Hematopoietic multipotent progenitor cell (in vitro differentiated cells): ENCODE measurements at places on chromosomes 5 and 9. TPM values are rescaled to one million over a fixed set of nuclear protein-coding genes. Genes with fewer than 3 reads are reported as not detected.

DNA sequence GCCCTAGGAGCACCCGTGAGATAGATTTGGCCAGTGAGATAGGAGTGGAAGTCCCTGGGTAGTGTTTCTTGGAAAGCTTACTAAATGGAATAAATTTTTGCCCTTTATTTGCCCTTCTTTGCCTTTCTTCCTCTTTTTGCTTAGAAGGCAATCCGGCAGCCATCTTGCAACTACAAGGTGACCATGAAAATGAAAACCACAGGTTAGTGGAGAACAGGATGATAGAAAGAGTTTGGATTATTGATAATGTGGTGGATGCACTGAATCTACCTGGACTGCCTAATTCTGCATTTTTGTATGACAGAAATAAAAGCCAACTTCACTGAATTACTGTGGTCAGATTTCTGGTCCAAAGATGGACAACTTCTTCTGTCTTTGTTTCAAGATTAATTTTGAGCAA, 33.2 kb downstream of the TARS1 start:
- no peak for DNase-seq

GRCh38 chr5:26568316-26568715, 470.1 kb downstream of the CDH9 start:
- no peak for DNase-seq

- DNase-seq = no peak
These were observed 60.7 kb downstream of the NSD1 start for GRCh38 chr5:177194268-177194667.

The EIF4EBP3 gene
- total RNA-seq = 8.3 TPM

- peak; percentile 83 for DNase-seq
These were observed 16.7 kb upstream of the HSD17B4 start for GRCh38 chr5:119435436-119436132.

The SLC27A6 gene
- 0.54 TPM for total RNA-seq

DNA sequence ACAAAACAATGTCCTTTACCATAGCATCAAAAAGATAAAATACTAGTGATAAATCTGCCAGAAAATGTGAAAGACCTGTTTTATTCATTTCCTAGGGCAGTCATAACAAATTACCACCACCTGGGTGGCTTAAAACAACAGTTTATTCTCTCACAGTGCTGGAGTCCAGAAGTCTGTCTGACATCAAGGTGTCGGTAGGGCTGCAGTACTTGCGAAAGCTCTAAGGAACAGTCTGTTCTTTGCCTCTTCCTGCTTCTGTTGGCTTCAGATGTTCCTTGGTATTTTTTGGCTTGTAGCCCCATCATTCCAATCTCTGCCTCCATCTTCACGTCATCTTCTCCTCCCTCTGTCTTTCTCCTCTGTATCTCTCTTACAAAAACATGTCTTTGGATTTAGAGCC, 51.0 kb downstream of the PTPDC1 start:
- DNase-seq = no peak

The THBS4 gene
- total RNA-seq = under 0.01 TPM

The SHOC1 gene
- not detected for total RNA-seq

DNA sequence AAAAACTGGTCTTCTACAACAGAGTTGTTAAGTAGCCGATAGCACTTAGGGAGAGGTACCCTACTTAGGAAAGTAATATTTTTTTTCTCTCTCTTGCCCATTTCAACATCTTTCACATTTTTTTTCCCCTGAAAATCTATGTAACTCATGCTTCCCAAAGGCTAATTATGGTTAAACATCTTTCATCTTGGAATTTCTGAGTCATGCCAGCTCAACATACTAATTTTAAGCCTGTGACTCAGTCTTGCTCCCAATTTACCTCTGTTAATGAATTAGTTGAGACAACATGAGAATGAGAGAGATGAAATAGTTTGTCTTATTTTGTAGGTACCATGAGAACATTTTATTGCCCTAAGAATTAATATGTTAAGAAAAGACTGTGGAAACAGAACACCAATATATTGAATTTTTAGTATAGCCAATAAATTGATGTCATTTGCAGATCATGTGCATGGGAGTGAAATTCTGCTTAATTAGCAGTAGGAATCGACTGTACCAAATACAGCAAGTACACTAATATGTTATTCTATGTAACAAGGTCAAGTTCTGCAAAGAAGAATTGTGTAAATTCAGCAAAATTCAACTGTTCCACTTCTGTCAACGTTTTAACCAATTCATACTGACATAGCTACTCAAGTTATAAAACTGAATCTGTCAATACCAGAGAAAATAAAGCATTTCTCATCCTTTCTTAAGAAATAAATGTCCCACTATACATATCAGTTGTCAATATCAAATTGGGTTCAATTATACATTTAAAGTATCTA, 550.0 kb downstream of the PTPRD start:
- DNase-seq = no peak

- DNase-seq = no peak
These were observed 220.0 kb upstream of the ADAMTSL1 start for GRCh38 chr9:18253950-18254349.

The GIN1 gene
- total RNA-seq = 1.1 TPM

DNA sequence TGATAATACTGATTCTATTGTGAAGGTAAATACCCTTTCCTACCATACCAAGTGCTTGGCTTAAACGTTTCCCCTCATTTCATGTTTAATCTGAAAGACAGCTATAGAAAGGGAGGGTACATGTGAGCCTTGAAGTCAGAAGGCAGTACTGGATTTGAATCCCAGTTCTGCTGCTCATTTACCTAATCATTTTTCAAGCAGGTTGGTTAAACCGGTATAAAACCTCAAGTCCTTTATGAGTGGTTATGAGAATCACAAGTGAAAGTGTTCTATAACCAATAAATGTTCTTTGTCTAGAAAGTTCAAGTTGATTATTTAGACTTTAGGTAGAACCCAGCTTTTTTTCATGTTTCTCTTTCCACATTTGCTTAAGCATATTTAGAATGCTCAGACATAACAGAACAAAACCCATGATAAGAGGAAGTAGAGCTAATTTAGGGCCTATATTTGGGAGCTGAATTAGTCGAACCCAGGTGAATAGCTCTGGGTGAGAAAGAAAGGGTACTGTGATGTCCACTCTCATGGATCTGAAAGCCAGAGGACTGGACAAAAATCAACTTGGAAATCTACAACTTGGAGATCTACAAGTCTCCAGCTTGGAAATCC, 29.7 kb upstream of the F2RL2 start:
- DNase-seq = no peak

DNA sequence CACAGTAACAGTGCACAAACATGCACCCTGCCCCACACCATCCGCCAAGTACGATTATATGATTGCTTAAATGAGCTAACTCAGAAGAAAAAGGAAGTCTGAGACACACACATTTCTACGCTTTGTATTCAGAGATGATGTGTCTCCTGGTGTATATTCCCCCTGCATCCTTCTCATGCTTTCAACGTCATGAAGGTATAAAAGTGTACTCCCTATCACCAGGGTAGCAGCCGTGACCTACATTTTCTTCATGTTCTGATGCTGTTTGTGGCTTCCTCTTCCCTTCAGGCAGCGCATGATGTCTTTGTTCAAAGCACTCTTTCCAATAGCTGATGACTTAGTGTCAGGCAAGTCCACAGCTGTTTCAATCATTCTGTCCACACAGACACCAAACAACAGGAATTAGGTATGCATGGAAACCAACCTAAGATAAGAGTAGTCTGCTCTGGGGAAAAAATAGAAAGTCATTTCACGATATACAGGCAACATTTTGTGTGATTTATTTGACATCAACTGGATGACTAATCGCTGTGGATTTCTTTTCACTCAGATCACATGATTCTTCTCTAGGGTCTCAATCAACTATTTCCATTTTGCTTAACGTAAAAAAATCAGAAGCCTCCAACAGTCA, 269.4 kb upstream of the PTGER4 start:
- DNase-seq = peak; percentile 95

GRCh38 chr5:88660947-88661805, 221.8 kb downstream of the MEF2C start:
- DNase-seq = peak; percentile 42

The AK8 gene
- 0.54 TPM for total RNA-seq

The CAMLG gene
- total RNA-seq = 28.5 TPM

GRCh38 chr5:110973510-110973909, 98.0 kb upstream of the TSLP start:
- DNase-seq = no peak

DNA sequence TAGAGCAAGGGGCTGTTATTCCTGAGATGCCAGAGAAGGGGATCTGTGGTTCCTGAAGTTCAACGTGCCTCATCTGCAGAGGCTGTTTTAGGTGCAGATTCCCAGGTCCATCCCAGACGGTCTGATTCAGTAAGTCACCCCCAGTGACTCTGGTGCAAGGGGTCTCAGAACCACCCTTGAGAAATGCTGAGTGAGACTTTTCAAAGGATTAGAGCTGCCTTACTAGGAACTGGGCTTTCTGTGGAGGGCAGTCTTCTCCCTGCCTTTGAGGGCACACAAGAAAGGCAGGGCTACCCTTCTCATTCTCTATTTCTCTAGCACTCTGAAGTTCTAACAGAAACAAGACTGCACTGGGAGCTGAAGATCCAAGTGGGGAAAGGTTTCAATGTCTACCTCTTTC, 66.5 kb downstream of the FAM114A2 start:
- no peak for DNase-seq
